Activated CD8-positive, alpha-beta memory T cell treated with anti-CD3 and anti-CD28 coated beads for 24 hours (primary cell): ENCODE measurements at places on chromosomes 4 and X.
A peak's percentile ranks its signal among the peaks of the same experiment; 100 is the strongest.

DNA sequence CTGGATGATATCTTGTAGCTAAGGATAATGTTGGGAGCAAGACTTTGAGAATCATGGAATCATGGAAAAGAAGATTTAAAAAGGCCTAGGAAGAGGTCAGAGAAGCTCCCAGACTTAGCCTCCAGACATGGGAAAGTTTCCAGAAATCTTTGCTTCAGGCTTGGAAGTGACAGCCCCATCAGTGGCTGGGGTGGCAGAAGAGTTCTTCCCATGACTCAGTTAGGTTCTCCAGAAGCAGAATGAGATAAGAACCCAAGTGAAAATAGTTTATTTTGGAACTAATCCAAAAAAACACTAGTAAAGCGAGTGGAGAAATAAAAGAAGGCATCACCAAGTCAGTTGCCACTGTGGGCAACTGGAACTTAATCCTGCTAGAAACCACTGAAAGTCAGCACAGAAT, 506.9 kb downstream of the MID1IP1 start:
- no peak for DNase-seq

- no peak for DNase-seq
Observed at GRCh38 chr4:32025851-32026459, 1305.8 kb downstream of the PCDH7 start.

DNA sequence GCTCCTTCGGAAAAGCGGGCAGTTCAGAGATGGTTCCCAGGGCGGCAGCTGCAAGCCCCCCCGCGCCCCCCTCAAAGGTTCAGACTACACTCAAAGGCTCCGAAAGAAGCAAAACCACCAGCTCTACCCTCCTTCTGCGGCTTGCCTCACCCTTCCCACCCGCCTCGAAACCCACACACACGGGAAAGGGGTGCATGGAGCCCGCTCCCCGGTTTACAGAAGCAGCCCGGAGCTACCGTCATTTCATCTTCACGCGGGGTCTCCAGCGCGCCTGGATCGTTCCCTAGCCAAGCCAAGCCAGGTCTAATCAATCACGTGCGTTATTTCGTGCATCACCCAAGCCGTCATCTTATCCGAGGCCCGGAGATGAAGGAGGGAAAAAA, 1.2 kb downstream of the NLGN4X start:
- no peak for DNase-seq

DNA sequence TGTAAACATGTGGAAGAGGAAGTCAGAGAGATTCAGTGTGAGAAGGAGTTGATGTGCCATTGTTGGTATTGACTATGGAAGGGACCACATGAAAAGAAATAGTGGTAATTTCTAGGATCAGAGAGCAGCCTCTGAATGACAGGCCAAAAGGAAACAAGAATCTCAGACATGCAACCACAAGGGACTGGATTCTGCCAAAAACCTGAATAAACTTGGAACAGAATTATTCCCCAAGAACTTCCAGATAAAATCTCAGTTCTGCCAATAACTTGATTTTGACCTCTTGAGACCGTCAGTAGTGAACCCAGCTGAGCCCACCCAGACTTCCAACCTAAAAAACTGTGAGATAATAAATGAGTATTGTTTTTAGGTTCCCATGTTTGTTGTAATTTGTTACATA, 653.6 kb upstream of the NR3C2 start:
- no peak for DNase-seq

GRCh38 chr4:185761352-185762235, 50.4 kb downstream of the SORBS2 start:
- DNase-seq, result no peak

GRCh38 chr4:1470393-1470670, 64.1 kb upstream of the NKX1-1 start:
- DNase-seq, result no peak

- DNase-seq, result no peak
Observed at GRCh38 chr4:126956184-126956897, 676.4 kb upstream of the INTU start.

- no peak for DNase-seq
Observed at GRCh38 chrX:139798701-139799100, 90.7 kb upstream of the MCF2 start.

GRCh38 chrX:153999359-154000037, 20.2 kb downstream of the IRAK1 start:
- DNase-seq, result no peak

- no peak for DNase-seq
Observed at GRCh38 chr4:30380404-30380998, 339.7 kb upstream of the PCDH7 start.

DNA sequence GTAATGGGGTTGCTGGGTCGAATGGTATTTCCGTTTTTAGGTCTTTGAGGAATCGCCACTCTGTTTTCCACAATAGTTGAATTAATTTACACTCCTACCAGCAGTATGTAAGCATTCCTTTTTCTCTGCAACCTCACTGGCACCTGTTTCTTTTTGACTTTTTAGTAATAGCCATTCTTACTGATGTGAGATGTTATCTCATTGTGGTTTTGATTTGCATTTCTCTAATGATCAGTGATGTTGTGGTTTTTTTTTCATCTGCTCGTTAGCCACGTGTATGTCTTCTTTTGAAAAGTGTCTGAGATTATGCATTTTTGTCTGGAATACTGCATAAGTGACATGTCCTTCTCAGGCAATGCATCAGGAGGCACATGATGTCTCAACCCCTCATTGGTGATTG, 28.8 kb downstream of the REPS2 start:
- DNase-seq, result no peak

DNA sequence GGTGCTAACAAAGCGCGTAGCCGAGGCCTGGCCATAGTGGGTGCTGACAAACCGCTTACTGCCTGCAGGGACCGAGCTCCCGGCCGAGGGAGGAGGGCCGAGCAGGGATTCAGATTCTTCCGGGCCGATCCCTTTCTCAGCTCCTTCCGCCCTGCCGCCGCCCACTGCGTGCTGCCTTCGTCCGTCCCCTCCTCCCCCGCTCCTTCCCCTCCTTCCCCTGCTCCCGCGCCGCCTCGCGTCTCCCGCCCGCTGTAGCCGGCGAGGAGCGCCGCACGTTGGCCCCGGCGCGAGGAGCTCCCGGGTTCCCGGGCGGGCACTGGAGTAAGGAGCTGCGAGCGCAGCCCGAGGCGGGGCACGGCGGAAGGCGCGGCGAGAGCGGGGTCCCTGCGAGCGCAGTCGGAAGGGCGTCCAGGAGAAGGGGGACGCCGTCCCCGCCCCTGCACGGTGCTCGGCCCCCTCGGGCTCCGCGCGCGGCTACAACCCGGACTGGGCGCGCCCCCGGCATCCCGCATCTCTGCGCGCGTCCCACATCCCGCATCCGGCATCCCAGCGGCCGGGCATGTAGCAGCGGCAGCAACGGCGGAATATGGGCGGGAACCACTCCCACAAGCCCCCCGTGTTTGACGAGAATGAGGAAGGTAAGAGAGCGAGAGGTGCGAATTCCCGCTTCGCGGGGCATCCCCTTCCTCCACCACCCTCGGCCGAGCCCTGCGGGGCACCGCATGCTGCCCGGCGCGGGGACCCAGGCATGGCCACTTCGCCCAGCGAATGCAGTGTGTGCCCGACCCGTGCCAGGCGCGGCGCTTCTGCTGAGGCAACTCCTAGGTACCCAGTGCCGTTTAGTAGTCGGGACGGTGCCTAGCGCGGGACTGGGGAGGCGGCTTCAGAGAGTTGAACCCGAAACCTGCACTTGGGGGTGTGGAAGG, at the start of gene STK32B:
Gene STK32B (plus strand): TSS at position 203 of the 926 bp plus-strand sequence.
- DNase-seq, result peak; percentile 59
